ENCODE measurements at places on chromosomes 13 and 19. TPM values are rescaled to one million over a fixed set of nuclear protein-coding genes. Genes with fewer than 3 reads are reported as not detected.

DNA sequence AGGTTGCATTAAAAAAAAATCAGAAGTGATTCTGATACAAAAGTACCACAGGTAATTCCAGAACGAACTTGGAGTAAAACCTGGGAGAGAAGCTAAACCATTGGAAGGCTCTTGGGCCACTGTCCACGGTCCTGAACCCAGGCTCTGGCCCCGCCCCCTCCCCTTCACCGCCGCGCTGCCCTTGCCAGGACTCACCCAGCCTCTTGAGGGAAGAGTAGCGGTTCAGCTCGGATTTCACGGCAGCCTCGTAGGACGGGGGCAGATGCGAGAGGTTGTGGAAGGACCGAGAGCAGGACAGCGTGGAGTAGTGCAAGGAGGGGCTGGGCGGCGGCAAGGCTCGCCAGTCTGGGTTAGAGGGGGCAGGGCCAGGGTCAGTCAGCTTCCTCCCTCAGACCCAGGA, 5.7 kb downstream of the SHISA7 start:
- no peak for DNase-seq

- DNase-seq = no peak
Measured at GRCh38 chr13:28622286-28622685, 36.6 kb upstream of the POMP start.

DNA sequence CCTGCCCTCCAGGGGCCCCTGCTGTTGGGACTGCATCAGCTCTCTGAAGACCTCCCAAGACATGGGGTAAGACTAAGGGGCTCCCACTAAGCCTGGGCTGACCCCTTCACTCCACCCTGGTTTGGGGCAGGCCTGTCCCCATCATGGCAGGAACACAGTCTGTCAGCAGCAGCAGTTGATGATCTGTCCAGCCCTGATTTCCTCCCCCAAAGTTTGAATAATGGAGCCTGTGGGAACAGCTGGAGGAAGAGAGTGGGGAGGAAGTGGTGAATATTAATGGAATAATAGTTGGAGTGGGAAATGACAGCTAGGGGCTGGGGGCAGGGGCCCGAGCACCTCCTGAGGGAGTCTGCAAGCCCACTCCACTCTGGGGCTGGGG, 1.3 kb upstream of the B3GNT8 start:
- DNase-seq = no peak

- DNase-seq = no peak
Measured at GRCh38 chr13:97182111-97182890, 39.8 kb upstream of the MBNL2 start.

DNA sequence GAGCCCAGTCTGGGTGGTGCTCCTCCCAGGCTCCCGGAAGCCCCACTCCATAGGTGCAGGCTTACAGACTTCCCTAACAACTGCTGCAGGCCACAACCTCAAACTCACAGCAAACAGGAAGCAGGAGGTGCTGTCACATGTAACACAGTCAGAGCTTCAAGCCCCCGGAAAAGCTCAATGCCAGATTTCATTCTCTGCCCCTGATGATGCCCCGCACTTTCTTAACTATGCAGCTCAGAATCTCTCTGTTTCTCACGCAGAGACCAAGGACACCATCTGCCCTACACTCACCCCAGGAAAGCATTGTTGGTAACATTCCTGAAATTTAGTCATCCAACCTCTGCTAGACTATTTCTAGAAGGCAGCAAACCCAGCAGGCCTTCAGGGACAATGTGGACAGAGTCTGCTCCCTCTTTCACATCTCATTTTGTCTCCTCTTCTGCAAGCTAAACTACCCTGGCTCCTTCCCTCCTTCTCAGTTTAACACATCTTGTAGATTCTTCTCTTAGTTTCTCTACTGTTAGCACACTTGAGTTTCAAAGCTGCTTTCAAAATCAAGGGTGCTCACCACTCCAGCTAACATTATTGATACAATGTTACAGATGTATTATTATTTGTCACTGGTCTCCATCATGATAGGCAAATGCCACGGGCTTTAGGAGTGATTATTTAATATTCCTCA, 162.5 kb downstream of the KCTD12 start:
- no peak for DNase-seq

- DNase-seq = no peak
Measured at GRCh38 chr19:37551129-37551993, 43.2 kb downstream of the ZNF571 start.

DNA sequence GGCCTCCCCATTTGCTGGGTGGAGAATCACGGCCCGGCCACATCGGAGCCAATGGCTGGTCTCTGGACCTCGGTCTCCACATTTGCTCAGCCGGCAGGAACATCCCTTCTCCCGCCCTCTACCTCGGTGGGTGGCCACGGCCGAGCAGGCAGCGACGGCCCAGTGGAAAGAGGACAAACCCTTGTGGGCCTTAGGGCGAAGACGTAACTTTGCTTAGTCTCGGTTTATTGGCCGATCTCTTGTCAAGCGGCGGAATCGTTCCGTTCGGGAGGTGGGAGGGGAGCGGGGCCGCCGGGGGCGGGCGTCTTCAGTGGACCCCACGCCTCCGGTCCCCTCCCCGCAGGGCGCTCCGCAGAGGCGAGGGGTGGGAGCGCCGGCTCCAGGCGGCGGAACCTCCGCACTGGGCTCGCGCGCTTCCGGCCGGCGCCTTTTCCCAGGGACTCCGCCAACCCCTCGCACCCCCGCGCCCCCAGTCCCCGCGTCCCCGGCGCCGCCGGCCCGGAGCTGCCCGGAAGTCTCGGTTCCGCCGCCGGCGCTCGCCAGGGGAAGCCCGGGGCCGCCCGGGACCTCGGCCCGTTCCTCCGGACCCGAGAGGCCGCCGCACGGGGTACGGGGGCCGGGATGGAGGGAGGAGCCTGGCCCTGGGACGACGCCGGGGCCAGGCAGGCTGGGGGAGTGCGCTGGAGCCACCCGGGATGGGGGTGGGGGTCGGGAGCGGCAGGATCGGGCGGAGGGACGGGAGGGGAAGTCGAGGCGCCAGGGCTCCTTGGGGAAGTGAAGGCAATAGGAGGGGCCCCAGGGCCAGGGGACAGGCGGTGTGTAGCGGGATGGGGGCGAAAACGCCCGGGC, at the start of gene ZNF580:
Gene ZNF580 (plus strand): TSS at position 426 of the 849 bp plus-strand sequence. CDS start 1,507 bp downstream, outside the sequence.
- DNase-seq = no peak

DNA sequence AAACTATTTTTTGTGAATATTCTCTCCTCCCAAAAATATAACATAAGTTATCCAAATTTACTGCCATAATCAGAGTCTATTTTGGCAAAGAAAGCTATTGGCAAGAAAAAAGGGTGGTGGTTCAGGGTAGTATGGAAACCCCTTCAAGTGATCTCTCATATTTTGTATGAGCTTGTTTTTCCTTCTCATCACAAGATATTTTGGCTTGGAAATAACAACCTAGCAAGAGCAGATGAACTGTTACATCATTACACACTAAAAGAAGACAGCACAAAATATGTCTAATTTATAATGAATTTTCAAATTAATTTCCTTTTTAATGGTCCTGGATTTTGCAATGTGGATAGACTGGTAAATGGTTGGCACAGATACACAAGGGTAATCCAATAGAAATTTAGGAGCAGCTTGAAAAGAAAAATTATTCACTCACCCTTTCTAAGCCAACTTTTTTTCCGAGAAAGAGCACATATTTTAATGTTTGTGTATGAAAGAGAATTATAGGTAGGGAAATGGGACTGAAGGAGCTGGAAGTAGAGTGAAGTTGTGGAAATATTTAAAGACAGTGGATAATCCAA, 225.1 kb downstream of the EFNB2 start:
- no peak for DNase-seq

DNA sequence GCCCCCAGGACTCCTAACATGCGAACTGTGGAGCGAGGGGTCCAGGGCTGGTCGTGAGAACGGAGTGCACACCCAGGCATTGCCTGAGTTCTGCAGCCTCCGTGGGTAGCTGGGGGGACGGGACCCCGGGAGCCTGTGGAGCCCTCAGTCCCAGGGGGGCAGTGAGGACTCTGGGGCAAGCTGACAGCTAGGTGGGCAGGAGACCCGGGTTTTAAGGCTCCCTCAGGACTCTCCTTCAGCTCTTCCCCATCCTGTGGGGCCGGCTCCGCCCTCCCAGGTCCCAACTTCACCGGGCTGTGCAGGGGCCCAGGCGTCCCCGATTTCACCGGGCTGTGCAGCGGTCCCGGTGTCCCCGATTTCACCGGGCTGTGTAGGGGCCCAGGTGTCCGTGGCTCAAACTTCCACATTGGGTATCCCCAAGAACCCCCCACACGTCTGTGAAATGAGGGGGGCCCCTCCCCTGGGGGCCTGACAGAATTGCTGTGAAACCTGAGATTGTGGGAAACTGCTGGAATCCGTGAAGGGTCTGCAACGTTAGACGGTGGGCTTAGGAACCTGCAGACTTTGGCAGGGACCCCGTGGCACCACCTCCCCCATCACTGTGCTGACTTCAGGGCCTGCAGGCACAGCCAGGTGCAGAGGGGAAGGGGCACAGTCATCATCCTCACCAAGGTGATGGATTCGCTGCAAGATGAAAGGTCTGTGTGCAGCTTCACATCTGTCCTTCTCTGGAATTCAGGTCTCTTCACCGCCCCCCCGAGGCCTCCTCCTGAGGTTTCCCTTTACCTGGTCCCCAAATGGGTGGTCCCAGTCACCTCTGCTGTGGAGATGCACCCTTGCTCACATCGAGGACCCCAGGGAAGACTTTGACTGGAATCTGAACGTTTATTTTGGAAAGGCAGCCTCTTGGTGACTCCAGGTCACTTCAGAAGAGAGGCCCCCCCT, 73.2 kb upstream of the MCF2L start:
- no peak for DNase-seq

GRCh38 chr13:93853912-93854311, 625.6 kb downstream of the DCT start:
- DNase-seq = no peak

GRCh38 chr19:42397263-42398166, 7.4 kb upstream of the CNFN start:
- no peak for DNase-seq

DNA sequence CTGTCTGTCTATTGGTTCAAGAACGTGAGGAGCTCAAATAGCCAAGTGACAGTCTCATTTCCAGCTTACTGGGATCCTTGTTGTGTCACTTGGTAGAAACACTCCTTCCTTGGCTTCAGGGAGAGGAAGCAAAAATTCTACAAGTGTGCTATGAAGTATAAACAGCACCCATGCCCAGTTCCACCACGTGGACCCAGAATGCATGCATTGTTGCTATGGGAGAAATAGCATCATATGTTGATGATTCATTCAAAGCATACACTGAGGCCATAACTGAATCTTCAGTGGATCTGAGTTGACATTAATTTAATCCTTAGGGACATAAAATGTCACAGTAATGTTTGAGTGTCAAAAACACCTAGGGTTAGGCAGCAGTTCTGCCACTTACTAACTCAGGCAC, 199.0 kb upstream of the RXFP2 start:
- peak; percentile 53 for DNase-seq

- DNase-seq = no peak
Measured at GRCh38 chr13:45522571-45522970, 57.8 kb downstream of the COG3 start.

GRCh38 chr13:112664501-112665203, 25.2 kb upstream of the ATP11A start:
- no peak for DNase-seq

GRCh38 chr19:8511573-8512101, 2.3 kb downstream of the ZNF414 start:
- no peak for DNase-seq

DNA sequence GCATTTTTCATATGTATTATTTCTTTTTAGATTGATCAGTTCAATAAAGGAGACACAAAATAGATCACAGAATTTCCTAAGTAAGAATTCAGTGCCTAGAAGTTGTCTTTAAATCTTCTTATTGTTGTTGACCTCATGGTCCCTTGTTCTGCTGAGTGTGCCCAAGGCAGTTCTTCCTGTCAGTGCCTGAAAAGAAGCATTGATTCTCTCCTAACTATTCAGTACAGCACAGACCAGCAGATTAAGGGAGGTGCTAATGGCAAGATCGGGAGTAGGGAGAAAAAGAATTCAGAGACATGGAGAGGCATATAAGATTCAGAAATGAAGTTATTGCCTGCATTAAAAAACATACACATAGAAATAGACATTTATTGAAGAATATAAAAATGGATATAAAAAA, 180.5 kb upstream of the PCDH9 start:
- no peak for DNase-seq

DNA sequence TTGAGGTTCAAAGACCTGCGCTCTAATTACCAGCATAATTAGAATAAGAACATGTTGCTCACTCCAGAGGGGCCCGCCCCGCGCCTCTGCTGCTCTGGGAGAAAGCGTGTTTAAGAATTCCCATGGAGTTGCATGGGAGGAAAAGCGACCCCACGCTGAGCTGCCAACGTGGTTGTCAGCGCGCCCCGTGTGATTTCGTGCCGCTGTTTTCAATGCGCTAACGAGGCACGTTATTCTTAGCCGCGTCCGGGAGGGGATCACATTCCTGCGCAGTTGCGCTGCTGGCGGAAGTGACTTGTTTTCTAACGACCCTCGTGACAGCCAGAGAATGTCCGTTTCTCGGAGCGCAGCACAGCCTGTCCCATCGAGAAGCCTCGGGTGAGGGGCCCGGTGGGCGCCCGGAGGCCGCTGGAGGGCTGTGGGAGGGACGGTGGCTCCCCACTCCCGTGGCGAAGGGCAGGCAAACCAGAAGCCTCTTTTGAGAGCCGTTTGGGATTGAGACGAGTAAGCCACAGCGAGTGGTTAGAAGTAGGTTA, 173.8 kb upstream of the SOX1 start:
- DNase-seq = peak; percentile 70

- no peak for DNase-seq
Measured at GRCh38 chr13:31110617-31111016, 51.1 kb downstream of the HSPH1 start.

GRCh38 chr13:80973721-80974120, 632.8 kb upstream of the SPRY2 start:
- no peak for DNase-seq

DNA sequence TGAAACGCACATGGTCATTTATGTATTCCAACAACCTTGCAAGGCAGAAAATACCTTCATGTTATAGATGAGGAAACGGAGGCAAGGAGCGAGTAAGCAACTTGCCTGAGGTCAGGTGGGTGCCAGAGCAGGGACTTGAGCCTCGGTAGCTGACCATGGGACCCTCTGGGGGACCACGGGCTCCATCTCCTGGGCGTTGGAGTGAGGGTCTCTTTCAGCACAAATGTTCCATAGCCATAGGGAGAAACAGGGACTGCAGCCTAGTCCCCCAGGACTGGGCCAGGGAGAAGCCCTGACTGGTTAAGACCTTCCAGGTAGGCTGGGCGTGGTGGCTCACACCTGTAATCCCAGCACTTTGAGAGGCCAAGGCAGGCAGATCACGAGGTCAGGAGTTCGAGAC, 38.4 kb upstream of the ADGRE5 start:
- no peak for DNase-seq

Gene ZIC2
- total RNA-seq = not detected

Gene PLK5
- total RNA-seq = not detected

Gene SLC6A16
- 0.83 TPM for total RNA-seq

Gene SCN1B
- 8.3 TPM for total RNA-seq
